ENCODE measurements at places on chromosomes 12 and 14. TPM values are rescaled to one million over a fixed set of nuclear protein-coding genes. Genes with fewer than 3 reads are reported as not detected.

FOXN4 gene
- not detected for total RNA-seq

PRB2 gene
- not detected for total RNA-seq

ARG2 gene
- total RNA-seq = 0.51 TPM

SDR39U1 gene
- 17.7 TPM for total RNA-seq

GRCh38 chr14:104345621-104346462 is 207.5 kb downstream of the KIF26A start:
- no peak for DNase-seq

- DNase-seq = no peak
These were observed 14.8 kb downstream of the CDKL1 start for GRCh38 chr14:50381823-50382287.

DNA sequence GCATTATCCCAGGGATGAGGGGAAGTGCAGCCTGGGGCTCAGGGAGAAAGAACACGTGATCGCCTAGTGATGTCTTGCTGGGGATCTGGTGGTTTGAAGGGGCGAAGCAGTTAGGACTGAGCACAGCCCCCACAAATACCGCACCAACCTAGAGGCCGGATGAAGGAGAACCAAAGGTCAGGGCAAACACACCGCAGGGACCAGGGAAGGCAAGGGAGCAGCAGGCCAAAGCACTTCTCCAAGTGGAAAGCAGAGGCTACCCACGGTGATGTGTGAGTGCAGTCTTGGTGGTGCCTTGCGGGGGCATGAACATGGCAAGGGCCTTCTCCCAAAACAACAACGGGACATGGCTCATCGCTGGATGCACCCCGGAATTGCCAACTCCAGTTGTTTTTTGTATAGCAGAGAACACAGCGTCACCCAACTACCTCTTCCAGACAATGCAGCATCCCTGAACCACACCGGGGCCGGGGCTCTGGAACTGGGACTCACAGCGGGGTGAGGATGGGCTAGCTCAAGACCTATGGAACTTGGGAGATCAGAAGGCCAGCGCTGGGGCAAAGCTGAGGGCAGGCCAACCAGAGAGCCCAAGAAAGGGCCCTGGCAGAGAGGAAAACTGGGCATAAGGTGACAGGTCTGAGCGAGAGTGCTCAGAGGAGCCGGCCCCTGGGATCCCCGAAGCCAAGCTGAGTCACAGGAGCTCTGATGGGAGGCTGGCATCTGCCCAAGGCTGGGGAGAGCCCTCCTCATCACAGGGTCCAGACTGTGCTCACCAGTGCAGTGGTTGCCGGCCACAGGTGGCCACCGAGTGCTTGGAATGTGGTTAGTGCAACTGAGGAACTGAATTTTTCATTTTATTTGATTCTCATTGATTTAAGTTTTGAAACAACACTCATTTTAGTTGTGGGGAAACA is 11.1 kb downstream of the GALNT16 start:
- DNase-seq = no peak

GRCh38 chr12:92221656-92222315 is 76.1 kb upstream of the BTG1 start:
- no peak for DNase-seq

DNA sequence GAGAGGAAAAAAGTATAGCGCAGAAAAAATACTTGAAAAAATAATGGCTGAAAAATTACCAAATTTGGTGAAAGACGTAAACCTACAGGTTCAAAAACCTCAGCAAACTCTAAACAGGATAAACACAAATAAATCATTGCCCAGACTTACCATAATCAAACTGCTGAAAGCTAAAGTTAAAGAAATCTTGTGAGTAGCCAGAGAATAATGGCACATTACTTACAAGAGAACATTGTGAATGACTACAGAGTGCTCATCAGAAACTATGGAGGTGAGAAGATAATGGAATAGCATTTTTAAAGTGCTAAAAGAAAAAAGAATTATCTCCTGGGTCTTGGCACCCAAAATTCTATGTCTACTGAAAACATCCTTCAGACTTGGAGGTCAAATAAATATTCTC is 36.0 kb downstream of the ATF1 start:
- DNase-seq = no peak

DNA sequence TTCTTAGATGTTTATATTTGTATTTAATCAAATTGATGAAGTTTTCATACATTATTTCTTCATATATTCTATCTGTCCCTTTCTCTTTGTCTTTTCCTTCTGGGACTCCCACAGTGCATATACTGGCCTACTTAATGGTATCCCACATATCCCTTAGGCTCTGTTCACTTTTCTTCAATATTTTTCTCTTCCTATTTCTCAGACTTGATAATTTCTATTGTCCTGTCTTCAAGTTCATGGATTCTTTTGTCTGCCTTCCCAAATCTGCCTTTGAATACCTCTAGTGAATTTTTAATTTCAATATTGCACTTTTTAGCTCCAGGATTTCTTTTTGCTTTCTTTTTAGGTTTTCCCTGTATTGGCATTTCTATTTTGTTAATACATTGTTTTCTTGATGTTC is 33.4 kb downstream of the IFT81 start:
- DNase-seq = no peak

- no peak for DNase-seq
These were observed 11.9 kb upstream of the ATP5F1B start for GRCh38 chr12:56657416-56658379.

DNA sequence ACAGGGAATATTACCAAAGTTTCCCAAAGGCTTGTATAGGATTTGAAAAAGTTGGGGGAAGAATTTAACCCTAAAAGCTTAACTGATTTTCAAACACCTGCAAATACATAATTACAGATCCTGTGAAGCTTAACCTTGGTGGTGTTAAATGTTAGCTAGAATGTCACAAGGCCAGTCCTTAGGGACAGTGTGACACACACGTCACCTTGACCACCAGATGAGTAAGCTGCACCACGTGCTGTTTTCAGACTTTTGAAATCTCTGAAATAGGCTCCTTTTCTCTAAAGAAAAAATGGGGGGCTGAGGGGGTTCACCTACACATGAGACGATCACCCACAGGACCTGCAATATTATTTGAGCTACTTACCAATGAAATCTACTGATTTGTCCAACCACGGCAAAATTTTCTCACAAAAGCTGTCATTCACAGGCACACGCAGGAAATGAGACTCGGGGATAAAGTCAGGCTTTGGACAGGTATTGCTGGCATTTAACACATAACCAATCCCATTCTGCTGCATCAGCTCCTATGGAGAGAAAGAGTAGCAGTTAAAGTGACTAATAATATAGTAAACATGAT is 75.9 kb downstream of the DUSP16 start:
- no peak for DNase-seq

DNA sequence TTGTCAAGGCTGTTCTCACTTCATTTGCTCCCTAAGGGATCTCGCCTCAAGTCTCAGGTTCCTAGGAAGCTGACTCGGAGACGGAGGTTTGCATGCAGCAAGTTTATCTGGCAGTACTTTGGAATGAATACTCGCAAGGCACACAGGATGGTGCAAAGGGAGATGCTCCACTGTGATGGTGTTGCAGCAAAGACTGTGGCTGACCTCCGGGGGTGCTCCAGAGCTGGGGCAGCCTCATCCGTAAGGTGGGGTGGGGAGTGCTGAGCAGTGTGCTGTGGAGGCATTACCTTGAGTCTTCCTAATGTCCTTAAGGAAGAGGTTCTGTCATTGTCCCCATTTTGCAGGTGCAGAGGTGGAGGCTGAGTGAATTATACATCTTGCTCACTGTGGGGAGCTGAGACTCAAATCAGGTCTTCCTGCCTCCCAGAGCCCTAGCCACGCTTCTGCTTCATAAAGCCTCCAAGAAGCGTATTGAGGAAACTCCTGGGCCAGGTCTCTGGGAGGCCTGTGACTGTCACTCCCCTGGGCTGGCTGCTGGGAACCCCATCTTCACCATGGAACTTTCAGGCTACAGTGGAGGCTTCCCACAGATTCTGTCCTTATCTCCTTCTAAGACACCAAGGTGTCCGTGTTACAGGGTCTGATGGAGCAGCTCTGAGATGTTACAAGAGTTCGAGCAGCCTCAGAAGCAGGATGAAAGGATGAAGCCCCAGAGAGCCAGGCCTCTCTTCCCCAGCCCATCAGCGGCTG is 39.5 kb downstream of the GALNT16 start:
- DNase-seq = no peak

- no peak for DNase-seq
These were observed 45.1 kb downstream of the GALNT9 start for GRCh38 chr12:132284071-132284826.

DNA sequence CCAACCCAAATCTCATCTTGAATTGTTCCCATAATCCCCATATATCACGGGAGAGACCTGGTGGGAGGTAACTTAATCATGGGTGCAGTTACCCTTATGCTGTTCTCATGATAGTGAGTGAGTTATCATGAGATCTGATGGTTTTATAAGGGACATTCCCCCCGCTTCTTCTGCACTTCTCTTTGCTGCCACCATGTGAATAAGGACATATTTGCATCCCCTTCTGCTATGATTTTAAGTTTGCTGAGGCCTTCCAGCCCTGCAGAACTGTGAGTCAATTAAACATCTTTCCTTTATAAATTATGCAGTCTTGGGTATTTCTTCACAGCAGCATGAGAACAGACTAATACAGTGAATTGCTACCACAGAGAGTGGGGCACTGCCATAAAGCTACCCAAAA is 179.1 kb downstream of the LRIG3 start:
- no peak for DNase-seq

- DNase-seq = no peak
These were observed 73.5 kb upstream of the VASH1 start for GRCh38 chr14:76687611-76688382.

- DNase-seq = no peak
These were observed 124.9 kb upstream of the MED13L start for GRCh38 chr12:116402163-116402939.

TNFRSF1A gene
- total RNA-seq = 297 TPM

PTPRB gene
- 107 TPM for total RNA-seq

DNA sequence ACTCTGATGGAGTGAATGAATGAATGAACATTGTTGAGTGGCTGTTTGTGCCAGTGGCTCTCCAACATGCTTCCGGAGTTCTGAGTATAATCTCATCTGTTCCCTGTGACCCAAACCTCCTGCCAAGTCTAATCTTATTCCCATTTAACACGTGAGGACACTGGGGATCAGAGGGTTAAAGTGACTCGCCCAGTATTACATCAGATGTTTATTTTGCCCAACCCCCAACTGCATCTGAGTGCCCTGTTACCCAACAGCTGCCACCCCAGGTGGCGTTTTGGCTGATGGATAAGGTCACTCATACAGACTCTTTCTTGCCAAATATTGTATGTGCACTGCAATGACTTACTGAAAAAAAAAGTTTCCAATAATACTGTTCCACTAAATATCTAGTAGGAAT is 210.9 kb downstream of the EXOC5 start:
- no peak for DNase-seq

KHNYN gene
- 16.5 TPM for total RNA-seq

GRCh38 chr14:69483765-69484443 is 624 bp upstream of the PLEKHD1 start:
- no peak for DNase-seq

VASH1 gene
- total RNA-seq = 3.6 TPM

LBHD2 gene
- not detected for total RNA-seq

DNA sequence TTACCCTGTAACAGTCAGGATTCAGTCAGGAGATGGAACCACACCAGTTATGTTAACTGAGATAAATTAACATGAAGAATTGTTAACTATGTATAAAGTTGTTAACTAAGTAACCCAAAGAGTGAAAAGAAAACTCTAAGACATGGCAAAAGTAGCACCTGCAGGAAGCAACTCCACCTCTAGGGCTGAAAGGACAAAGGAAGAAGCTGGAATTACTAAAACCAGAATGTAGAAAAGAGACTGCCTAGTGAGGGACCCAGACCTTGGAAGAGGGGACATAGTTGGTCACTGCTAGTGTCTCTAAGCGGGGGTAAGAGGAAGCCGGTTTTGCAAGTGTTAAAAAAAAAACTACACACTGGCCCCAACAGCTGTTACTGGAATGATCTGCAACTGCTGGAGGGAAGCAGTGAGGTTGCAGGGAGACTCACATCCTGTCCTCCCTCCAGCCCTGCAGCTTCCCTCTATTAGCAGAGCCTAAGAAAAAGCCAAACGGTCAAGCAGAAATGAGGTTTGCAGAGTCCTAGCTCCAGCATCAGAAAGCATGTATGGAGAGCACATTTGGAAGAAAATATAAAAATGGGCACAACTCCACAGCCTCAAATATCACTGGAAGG is 39.8 kb downstream of the GPR135 start:
- DNase-seq = peak; percentile 28

DNA sequence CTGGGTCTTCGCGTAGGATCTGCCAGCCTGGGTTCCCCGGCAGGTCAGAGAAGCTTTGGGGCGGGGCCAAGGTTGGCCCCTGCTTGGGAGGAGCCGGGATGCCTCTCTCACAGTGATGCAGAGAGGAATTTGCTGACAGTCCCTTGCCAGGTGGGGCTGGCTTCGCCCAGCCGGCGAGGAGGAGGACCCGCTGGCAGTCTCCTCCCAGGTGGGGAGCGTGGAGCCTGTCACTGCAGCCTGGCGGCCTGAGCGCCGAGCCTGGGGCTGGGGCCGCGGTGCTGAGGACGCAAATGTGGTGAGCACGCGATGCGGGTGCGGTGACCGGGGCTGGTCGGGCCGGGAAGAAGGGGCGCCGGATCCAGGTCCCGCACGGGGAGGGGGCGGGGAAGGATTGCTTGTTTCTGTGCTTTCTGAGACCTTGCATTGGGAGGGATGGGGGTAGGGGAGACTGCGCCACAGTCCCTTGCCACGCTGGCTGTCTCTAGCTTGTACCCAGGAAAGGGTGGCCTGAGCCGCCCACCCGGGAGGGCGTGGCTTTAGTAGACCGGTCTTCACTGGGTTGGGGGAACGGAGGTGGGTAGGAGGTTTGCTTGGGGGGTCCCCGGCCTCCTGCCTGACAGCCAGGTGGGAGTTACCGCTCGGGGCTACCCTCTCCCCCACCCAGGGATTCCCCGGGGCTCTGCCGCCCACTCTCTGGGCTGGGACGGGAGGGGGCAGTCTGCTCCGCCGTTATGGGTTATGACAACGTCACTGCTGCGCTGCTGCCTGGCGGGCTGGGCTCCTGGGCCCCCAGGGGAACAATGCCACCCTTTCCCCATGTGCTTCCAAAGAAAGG is at the start of gene TMEM63C:
TSS of gene TMEM63C (plus strand) at position 196 of the 835 bp plus-strand sequence. CDS start 37,016 bp downstream, outside the sequence.
- DNase-seq = no peak

PLA2G1B gene
- not detected for total RNA-seq

LPAR5 gene
- total RNA-seq = 1.3 TPM

DHH gene
- total RNA-seq = not detected

RHOJ gene
- 19.4 TPM for total RNA-seq

- no peak for DNase-seq
These were observed 12.2 kb upstream of the COL2A1 start for GRCh38 chr12:48016373-48017020.

DNA sequence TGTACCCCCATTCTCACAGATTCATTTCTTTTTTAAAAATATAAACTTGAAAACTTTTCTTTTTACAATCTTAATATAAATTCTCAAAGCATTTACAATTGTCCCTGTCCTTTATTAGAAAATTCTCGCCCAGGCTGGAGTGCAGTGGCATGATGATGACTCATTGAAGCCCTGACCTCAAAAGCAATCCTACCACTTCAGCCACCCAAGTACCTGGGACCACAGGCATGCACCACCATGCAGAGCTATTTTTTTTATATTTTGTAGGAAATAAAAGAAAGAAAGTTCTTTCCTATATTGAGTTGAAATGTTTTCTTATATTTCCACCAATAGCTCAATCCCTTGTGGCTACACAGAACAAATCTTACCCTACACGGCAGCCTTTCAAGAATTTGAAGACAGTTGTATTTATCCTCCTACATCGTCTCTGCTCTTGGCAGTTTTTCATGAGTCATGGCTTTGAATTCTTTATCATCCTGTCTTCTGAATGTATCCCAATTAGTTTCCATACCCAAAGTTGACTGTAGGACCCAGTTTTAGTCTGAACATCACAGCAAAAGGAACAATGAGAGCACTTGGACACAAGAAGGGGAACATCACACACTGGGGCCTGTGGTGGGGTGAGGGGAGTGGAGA is 52.4 kb downstream of the SYT1 start:
- DNase-seq = no peak

- DNase-seq = no peak
These were observed 18.3 kb upstream of the SLC38A2 start for GRCh38 chr12:46390881-46391280.
